Activated effector memory CD4-positive, alpha-beta T cell treated with Interleukin-2 at 50 U/mL for 16 hours (primary cell): ENCODE measurements at places on chromosomes 7 and 10.

- DNase-seq = no peak
These were observed 220.0 kb downstream of the ARHGAP21 start for GRCh38 chr10:24503461-24504320.

GRCh38 chr7:157401567-157402387 is 65.0 kb downstream of the DNAJB6 start:
- no peak for DNase-seq

- no peak for DNase-seq
These were observed at the start of gene USP54 for GRCh38 chr10:73590881-73591799. TSS of gene USP54 (minus strand) at chr10:73591342. CDS start at chr10:73575658, 15,684 bp downstream.

DNA sequence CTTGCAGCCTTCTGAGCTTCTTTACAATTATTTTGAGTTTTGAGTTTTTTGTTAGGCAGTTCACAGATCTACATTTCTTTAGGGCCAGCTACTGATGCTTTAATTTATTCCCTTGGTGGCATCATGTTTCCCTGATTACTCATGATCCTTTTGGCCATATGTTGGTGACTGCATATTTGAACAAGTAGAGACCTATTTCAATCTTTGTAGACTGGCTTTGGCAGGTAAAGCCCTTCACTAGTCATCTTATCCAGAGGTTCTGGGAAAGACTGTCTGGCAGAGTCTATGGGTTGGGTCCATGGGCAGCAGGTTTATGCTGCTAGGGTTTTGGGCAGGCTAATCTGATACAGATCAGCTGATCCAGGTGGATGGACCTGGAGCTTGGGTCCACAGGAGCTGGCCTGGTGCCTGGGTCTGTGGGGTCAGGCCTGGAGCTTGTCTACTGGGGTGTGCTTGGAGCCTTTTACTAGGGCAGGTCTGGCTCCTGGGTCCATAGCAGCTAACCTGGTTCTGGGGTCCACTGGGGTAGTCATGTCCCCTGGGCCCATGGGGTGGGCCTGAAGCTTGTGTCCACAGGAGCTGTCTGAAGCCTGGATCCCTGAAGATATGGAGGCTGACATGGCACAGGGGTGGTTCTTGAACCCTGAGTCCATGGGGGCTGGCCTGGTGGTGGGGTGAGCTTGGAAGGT is 72.7 kb downstream of the GPR85 start:
- DNase-seq = no peak

DNA sequence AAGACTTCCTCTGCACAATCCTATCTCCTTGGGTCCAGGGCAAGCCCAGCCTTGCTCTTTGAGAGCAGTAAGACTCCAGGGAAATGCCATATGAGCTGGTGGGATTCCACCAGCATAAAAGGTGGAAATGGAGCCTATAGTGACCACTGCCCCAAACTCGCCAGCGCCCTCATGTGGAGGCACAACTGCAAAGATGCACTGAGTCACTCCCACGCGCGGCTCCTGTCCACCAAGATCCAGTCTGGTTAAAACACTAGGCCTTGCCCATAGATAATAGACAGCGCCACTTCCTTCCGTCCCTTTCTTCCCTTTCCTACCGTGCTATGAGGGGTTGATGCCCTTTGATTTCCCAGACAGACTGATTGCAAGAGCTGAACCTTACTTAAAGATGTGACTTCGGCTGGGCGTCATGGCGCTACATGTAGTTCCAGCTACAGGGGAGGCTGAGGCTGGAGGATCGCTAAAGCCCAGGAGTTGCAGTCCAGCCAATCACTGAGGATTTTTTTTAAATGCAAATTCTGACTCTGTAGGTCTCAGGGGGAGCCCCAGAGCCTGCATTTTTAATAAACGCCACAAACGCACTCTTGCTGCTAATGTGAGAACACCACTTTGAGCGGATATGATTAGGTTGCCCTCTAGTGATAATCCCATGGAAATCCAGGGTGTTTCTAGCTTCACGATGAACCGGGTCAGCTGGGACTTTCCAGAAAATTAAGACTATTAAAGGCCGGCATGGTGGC is 136.5 kb downstream of the EPC1 start:
- no peak for DNase-seq
